ENCODE measurements at places on chromosomes 2 and 18.

- DNase-seq = no peak
These were observed 150.2 kb downstream of the NCKAP5 start for GRCh38 chr2:133418021-133418420.

GRCh38 chr2:140351692-140352091, 1571.5 kb upstream of the NXPH2 start:
- DNase-seq = no peak

- DNase-seq = no peak
These were observed 494.8 kb downstream of the RIT2 start for GRCh38 chr18:42620657-42621056.

GRCh38 chr2:73970850-73971471, 13.7 kb upstream of the TET3 start:
- DNase-seq = peak; percentile 68

GRCh38 chr2:22355816-22356433, 1029.1 kb upstream of the KLHL29 start:
- no peak for DNase-seq

DNA sequence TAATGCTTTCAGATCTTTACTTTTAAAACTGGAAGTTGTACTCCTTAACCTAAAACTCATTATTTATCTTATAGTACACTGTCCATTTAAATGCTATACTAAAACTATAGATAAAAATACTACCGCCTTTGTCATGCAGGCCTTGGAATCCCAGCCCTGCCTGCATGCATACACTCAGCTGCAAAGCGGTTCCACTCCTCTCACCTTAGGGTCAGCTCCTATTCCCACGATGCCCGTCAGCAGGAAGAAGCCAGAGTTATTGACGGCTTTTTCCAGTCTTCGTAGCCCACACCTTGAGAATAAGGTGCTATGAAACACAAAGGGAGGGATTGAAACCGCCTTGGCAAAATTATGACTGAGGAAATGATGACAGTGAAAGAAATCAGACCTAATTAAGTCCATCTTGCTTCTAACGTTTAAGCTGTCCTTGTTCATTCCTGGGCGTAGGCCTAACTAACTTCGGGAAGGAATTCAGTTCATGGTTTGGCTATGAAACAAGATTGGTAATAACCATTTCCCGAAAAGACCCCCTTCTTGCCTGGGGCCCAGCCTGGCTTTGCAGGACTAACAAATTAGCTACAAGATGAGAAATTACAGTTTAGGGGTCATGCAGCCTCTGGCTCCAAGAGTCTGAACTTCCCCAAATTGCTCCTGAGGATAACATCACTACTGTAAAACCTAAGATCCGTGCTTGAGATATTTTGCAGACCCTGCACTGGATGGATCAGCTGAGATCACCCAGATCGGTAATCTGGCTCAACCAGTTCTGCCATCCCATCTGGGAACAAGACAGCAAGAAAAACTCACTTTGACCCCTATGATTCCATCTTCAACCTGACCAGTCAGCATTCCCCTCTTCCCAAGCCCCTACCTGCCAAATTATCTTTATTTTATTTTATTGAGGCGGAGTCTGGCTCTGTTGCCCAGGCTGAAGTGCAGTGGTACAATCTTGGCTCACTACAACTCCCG, 17.1 kb downstream of the EPB41L5 start:
- DNase-seq = no peak

GRCh38 chr18:74155276-74155675, 7.0 kb downstream of the TIMM21 start:
- DNase-seq = no peak

DNA sequence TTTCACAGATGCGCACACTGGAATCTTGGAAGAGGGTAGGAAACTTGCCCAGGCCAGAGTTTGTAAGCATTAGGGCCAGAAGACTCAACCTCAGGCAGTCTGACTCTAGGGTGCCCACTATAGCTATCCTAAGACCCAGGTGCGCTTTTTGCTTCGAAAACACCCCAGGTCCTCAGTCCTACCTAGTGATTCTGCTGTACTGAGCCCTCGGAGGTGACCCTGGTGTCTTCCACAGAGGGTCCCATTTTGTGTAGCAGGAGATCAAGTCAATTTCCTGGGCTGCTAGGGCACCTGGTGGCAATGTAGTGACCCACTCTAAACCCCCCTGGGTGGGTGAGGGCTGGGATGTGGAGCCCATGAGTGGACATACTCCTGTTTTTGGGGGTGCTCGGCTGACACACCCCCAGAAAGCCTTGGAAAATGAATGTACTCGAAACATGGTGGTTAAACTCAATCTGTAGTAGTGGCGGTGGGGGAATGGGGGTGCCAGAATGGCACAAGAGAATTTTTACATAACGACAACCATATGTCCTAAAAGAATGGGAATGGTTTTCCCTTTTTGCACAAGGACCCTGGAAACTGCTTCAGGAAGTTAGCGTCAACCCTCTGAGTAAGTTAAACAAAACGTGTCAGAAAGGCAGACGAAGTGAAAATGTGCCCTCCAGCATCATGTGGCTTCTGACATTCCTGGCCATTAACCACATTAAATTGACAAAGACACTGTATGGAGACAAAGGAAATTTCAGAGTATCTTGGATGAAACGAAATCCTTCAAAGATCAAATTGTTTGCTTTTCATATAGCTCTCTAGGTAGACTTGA, 218.0 kb upstream of the COPS8 start:
- DNase-seq = no peak

GRCh38 chr2:25380586-25381375, 39.1 kb upstream of the DNMT3A start:
- DNase-seq = no peak

DNA sequence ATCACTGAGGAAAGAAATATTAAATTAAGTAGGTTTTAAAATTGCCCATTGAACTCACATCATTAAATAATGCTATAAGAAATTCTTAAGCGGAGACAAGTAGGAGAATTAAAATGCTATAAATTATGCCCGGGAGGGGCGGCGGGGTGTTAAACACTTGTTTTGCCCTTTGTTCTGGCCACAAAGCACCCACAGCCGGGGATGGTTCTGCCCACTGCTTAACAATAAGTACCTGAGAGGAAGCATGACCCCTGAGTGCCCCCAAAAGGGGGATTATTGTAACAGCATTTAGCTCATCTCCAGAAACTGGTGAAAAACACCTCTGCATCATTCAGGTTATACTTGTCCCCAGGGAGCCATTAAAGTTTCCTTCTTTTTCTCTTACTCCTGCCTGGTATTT, 332.7 kb upstream of the POU3F3 start:
- DNase-seq = no peak

DNA sequence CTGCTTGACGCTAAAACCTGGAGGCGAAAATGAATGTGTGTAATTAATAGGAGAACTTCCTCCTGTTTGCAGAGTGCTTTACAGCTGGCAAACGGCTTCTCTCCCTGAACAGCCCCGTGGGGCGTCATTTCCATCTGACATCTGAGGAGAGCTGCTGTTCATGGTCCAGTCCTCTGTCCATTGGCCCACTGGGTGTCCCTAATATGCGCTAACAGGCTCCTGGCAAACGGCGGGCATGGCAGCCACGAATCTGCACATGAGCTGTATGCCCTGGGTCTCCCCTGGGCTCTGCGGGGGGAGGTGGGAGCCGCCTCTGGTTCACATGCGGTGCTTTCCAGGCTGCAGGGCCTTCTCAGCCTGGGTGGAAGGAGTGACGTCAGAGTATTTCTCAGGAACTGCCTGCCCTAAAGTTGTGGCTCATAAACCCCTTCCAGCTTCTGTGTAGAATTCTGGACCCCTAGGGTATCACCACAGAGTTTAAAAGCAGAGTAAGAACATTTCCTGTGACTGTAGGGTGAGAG, 73.2 kb downstream of the LRRFIP1 start:
- DNase-seq = peak; percentile 88

- no peak for DNase-seq
These were observed 30.8 kb downstream of the COBLL1 start for GRCh38 chr2:164810843-164811242.
